ENCODE measurements at places on chromosomes 4 and X.

DNA sequence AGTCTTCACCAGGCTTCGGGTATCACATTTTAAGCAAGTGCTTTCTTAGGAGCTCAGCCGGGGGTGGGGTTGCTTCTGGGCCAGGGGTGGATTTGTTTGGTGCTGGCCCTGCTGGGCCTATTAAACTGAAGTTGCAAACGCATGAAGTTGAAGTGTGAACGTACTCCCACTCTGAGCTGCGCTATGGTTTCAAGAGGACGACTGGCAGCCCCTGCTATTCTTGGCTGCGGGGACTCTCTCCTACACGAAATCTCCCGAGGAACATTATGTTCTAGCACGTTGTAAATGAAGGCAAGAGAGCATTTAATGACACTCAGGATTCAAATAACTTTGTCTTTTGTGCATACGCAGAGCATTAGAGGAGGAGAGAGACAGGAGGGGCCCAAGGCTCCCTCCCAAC is 401.3 kb upstream of the BOD1L1 start:
- no peak for DNase-seq

DNA sequence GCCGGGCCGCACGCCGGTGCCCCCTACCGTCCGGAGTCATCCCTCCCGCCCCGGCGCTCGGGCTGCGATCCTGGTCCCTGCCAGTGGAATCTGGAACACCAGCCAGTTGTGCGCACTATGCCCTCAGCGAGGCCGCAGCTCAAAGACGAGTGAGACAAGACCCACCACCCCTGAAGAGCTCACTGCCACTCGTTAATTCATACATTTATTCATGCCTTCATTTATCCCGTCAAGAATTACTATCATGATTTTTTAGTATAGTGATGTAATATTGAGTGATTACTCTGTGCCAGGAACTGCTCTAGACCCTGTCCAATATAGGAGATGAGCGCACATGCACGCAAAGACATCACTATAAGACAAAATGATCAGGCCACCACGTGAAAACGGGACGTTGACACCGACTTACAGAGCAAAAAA is 247 bp upstream of the PPA2 start:
- peak; percentile 72 for DNase-seq

- no peak for DNase-seq
Observed at GRCh38 chr4:114444211-114444610, 154.4 kb upstream of the UGT8 start.

GRCh38 chr4:139593091-139593564 is 37.1 kb upstream of the SETD7 start:
- no peak for DNase-seq

GRCh38 chr4:152095701-152096070 is 334.9 kb upstream of the GATB start:
- DNase-seq: no peak

- DNase-seq: no peak
Observed at GRCh38 chr4:45172636-45173035, 446.3 kb upstream of the GNPDA2 start.

DNA sequence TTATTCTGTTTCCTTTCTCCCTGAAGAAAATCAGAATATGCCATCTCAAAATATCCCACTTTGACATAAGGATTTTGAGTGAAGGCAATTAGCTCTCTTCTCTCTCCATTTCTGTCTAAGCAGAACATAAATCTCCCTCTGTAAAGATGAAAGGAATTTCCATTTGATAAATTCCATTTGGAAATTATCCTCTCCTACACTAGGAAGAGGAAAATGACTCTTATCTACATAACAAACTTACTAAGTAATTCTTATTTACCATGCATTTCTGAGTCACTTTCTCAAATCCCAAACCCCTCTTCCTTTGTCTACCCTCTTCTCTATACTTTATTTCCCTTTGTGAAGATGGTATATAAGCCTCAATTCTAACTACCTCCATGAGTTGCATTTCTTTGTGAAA is 11.4 kb downstream of the TBCK start:
- DNase-seq: no peak

DNA sequence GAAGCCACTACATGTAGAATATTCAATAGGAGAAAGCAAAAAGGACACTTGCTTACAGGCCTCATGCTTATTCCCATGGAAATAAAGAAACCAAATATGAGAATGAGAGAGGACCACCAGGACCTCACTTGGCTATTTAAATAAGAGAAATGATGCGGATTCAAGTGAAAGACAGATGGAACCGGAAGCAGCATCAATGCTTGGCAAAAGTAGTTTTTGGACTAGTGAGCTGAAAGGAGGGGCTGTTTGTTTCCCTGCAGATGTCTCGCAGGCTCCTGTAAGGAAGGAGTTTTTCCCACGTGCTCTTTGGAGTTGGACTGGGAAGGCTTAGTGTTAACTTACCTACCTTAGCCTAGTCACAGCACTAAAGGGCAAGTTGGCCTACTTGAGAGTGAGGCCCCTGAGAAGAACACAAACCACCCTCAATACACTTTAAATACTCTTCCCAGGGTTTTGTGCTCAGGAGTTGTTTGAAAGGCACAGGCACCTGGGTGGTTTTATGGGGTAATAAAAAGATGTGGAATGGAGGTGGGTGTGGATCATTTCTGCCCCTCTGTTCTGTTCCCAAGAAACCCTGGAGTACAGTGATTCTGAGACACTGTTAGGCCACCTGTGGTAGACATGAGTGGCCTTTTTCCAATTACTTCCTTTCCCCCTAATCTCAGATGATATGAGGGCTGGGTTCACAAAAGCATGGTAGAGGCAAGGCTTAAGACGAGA is 113.3 kb upstream of the C1GALT1C1 start:
- no peak for DNase-seq

DNA sequence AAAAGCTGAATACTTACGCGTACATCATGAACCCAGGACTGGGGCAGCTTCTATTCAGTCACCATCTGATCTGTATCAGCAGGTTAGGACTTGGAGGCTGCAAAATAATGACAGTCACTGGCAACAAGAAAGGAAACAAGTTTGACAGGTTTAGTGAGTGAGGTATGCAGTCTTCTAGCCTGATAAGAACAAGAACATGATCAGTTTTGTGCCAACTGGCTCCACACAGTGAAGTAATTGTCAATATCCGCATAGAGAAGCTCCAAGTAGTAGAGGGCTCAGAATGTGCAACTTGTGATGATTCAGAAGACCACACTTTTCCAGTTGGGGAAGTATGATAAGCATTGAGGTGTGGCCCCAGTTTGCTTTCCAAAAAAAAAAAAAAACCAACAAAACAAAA is at the start of gene TMPRSS11F:
TMPRSS11F (minus strand) TSS at position 77 of the 400 bp plus-strand sequence; CDS start at position 28, 49 bp downstream.
- DNase-seq: no peak

GRCh38 chr4:105306158-105306781 is 159.6 kb downstream of the TET2 start:
- no peak for DNase-seq

- no peak for DNase-seq
Observed at GRCh38 chrX:45434231-45434630, 233.6 kb upstream of the DIPK2B start.

GRCh38 chrX:13939741-13940597 is 89.7 kb downstream of the GEMIN8 start:
- DNase-seq: no peak

DNA sequence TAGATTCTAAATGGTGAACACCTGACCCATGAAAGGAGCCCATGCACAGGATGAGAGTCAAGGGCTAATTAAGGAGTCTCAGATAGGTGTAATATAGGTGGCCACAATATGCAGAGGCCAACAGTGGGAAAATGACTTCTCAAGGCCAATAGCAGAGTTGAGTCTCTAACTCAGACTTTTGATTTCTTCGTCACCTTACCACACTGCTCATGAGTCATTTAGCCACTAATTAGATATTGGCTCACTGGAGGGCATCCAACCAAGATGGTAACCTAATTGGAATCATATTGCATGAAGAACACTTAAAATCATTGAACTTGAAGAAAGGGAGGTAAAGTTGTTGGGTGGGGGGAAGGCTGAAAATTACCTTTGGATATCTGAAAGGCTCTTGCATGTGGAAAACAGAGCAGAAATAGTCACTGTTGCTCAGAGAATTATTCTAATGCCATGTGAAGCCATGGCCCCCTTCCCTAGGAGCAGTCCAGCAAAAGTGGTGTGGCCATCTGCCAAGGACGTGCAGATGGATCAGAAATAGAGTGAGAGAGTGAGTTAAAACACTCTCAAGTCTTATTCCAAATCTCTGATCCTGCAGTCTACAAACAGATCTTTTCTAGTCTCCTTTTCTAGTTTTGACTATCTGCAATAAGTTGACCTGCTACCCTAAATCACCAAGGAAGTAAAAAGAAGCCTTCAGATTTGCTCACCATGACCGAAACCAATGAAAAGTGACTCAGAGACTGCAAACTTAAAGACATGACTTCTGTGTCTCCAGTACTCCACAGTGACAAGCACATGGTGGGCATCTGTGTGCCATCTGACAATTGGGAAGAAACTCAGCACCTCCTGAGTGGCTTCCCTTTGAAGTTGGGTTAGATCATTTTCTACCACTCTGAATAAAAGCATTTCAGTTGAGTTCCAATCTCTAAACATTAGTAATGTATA is 93.9 kb upstream of the C1QTNF7 start:
- no peak for DNase-seq

- DNase-seq: no peak
Observed at GRCh38 chrX:13165266-13166189, 121.1 kb upstream of the FAM9C start.

DNA sequence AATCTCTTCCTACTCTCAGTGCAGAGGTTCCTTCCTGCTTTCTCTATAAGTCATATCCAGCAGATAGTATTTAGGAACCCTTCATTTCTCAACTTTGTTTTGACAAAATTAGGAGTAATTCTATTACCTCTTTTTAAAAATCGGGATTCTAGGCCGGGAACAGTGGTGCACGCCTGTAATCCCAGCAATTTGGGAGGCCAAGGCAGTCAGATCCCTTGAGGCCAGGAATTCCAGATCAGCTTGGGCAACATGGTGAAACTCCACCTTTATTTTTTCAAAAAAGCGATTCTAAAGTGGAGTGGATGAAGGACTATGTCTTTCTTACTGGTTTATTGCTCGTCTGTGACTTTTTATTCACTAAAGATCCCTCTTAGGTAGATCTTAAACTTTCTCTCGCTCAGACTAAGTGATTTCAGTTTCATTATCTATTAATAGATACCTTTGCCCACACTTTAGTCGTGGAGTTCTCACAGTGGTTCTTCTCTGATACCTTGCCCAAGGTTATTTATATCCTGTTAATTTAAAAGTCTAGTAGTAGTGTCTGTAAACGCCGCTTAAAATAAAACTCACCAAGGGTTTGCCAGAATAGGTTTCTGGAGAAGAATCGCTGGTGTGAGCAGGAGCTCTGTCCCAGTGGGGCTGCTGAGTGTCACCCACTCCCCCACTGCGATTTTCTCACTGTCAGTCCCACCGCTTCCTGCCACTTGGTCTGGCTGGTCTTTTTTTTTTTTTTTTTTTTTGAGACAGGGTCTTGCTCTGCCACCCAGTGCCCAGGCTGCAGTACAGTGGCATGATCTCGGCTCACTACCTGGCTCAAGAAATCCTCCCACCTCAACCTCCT is 27.0 kb upstream of the TMEM131L start:
- DNase-seq: no peak

- no peak for DNase-seq
Observed at GRCh38 chrX:14675500-14675899, 146.2 kb downstream of the GLRA2 start.

DNA sequence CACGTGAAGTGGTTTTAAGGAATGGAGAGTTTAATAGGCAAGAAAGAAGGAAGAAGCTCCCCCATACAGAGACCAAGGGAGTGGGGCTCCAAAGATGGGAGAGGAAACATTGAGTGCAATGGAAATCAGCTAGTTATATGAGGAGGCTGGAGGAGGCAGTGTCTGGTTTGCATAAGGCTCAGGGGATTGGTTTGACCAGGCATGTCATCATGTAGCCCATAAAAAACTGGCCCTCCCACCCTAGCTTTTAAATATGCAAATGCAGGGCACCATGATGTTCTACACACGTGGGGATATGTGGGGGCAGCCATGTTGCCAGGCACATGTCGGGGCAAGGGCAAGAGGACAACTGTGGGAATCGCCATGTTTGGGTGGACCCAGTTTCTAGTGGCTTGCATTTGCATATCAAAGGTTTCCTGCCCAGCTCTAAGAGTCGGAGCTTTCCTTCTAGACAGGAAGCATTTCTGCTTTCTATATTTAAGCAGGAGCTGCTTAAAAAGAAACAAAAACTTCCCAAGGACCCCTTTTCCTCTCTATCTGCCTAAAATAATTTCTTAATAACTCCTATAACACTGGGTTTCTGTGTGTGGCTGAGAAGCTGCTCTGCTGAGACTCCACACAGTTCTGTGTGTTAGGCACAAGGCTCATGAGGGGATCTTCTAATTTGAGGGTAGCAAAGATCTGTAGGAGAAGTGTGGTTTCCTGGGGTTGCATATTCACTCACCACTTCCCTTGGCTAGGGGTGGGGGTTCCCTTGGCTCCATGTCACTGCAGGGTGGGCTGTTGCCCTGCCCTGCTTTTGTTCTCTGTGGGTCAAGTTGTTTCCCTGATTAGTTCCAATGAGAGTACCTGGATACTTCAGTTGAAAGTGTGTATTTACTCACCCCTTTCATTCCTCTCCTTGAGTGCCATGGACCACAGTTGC is 113.5 kb downstream of the VSIG4 start:
- DNase-seq: no peak

DNA sequence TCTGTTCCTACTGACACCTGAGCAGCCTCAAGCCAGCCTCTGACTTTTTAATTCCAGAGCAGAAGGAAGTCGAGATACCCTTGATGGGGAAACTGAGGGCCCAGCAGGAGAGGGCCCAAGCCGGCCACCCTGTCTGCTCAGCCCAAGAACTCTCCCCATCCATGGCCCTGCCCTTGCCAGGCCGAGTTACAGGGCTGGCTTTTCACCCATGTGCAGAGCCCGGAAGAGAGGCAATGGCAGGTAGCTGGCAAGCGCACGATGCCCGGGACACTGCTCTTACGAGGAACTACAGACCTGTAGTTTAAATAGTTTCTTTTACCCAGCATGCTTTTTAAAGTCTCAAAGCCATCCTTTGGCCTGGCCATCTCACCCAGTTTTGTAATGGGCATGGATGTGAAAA is 79.9 kb downstream of the MTMR1 start:
- DNase-seq: no peak

- no peak for DNase-seq
Observed at GRCh38 chrX:138026211-138026610, 460.3 kb downstream of the ZIC3 start.

DNA sequence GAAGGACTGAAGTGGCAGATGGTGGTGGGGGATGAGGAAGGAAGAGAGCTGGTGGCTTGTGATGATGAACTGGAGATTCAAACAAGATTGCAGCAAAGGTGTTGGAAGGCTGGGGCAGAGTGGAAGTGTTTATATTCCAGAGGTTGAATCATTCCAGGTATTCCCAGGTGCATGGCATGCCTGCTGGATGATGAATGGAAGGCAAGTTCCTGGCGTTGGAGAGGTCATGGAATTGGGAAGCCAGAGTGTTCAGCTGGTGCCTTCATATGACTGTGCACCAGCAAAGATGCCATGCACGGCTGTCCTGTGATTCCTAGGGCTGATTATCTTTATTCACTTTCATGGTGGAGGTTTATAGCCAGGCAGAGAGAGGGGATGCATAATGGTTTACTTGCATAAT is 135.8 kb upstream of the PUDP start:
- no peak for DNase-seq

All from NCI-H2107 (cell line).